Activated CD4-positive, alpha-beta memory T cell treated with anti-CD3 and anti-CD28 coated beads, Interleukin-2, amount 10 ng/mL, durations not matched to agents 7 days and 5 days (primary cell): ENCODE measurements at places on chromosomes 1 and 21.

DNA sequence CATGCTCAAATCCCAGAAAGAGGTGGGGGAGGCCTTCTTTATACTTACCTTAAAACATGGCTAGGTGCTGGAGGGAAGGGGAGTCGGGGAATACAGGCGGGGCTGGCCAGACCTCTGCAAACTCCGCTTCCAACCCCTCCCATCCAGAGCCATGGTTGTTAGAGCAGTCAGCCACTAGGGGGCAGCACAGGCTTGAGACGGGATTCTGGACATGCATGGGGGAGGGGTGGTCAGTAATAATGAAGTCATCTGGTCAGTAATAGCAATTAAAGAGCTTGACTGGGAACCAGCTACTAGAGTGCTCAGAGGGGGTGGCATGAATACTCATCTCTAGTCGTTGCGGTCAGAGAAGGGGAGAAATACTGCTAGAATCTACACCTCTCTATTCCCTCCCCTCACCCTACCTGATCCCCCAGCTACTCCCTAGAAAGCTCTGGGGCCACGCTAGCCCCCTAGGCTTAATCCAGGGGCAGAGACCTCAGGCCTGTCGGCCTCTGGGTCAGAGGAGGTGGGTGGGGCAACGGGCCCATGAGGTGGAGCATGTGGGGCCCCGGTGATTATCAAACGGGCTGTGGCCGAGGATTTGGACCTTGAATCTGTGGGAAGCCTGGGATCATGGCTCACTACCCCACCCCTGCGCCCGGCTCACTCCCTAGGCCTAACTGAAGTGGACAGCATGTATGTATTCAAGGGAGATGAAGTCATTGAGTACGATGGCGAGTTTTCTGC lies 2.9 kb downstream of the CASQ1 start:
- DNase-seq, result peak; percentile 81

DNA sequence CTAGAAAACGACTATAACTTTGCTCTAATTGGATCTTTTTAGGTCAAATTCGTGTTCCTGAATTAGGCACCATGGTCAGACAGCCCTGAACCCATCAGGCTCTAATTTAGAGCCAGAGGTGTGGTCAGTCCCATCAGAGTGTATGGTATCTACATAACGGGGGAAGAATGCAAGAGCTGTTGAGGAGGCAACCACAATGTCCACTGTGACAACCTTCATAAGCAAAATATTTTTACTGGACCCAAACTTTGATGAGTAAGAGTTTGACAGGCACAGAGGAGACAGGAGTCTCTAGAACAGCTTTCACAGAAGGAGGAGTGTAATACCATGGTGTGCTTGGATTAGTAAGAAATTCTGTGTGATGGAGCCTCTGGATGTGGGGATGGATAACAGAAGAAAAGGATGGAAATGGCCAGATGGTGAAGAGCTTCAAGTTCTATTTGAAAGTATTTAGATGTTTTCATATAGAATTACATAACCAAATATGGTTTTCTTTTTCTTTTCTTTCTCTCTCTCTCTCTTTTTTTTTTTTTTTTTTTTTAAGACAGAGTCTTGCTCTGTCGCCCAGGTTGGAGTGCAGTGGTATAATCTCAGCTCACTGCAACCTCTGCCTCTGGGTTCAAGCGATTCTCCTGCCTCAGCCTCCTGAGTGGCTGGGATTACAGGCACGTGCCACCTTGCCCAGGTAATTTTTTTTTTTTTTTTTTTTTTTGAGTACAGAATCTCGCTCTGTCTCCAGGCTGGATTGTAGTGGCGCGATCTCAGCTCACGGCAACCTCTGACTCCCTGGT lies 24.9 kb downstream of the UBE2U start:
- no peak for DNase-seq

DNA sequence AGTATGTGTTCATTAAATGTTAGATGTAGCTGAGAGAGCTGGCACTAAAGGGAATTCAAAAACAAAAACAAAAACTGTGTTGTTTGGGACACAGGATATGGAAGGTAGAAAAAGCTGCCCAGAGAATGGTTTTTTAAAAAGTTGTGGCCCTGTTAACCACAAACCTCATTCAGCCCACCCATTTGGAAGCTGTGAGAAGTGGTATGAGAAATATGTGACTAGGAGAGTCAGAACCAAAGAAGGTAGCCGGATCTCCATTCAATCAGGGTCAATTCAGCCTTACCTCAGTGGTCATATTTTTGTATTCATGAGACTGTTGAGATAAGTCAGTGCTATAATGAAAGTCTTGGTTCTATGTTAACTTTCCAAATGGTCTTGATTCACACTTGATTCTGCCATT lies 29.8 kb upstream of the CACYBP start:
- peak; percentile 43 for DNase-seq

GRCh38 chr1:108708691-108709660 lies 3.7 kb upstream of the FNDC7 start:
- peak; percentile 70 for DNase-seq

DNA sequence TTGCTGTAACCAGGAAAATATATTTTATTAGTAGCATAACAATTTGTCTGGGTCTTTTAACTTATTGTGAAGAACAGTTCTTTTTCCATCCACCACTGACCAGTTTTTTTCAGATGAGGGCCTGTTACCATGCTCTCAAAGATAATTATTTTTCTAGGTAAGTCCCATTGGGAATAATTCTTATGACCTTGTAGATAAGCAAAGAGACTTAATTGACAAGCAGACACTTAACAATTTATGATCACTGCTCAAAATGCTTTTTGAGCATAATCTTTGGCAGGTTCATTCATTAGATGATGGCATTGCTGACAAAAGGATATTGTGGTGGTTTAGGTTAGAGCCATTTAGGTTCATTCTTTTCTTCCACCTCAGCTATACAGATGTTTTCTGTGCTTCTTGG lies 6.6 kb downstream of the SNX27 start:
- no peak for DNase-seq

GRCh38 chr21:34307991-34308532 lies 55.7 kb upstream of the KCNE2 start:
- DNase-seq, result no peak

DNA sequence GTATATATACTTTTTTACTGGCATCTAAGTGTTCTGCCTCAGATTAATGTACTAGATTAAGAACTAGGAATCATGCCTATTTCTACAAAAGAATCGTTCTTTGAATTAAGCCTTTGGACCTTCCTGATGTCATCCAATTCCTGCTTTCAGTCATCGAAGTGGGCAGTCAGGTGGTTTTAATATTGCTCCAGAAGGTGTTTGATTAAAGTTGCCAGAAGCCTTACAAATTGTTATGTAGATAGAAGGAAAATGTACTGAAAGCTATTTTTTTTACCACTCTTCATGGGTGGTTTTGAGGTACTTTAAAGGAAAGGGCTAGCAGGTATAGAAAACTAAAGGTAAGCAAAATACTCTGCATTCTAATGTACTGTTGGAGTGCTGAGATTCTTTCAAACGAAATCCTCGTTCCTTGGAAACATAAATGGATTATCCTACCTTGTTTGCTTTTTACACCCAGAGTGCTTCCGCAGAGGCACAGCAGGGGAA lies 716 bp downstream of the CTBS start:
- no peak for DNase-seq

DNA sequence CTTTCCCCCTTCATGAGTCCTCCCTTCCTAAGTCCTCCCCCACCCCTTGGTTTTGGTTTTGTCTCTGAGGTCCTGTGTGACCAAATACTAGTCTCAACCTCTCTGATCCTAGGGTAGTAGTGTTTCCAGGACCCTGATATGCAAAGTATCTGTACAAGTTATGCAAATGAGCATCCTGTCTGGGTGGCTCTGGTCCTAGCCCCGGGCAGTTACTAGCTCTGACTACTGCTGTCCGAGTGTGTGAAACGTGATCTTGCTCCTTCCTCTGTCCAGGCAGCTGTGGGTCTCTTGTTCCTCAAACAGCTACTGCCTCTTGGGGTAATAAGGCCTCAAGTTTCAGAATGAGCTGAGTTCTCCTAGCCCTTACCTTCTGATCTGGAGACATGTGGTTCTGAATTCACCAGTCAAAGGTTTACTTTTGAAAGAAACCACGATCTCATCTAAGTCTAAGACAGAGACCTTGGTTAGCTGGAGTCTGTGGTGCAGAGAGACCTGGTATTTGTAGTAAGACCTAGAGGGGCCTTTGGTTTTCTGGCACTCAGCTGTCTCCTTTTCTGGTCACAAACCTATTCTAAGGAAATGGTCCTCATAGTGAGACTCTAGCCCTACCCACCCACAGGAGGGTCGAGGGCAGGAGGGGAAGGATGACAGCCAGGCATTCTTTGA lies 31.0 kb upstream of the IL19 start:
- DNase-seq, result peak; percentile 44

- no peak for DNase-seq
Measured at GRCh38 chr1:204359474-204360255, at the start of gene PLEKHA6. TSS of gene PLEKHA6 (minus strand) at chr1:204359929. CDS start at chr1:204273727, 86,202 bp downstream.

GRCh38 chr1:8025671-8026144 lies 401 bp downstream of the ERRFI1 start:
- DNase-seq, result no peak

GRCh38 chr21:43958364-43959158 lies 53.5 kb upstream of the TRAPPC10 start:
- DNase-seq, result peak; percentile 33

DNA sequence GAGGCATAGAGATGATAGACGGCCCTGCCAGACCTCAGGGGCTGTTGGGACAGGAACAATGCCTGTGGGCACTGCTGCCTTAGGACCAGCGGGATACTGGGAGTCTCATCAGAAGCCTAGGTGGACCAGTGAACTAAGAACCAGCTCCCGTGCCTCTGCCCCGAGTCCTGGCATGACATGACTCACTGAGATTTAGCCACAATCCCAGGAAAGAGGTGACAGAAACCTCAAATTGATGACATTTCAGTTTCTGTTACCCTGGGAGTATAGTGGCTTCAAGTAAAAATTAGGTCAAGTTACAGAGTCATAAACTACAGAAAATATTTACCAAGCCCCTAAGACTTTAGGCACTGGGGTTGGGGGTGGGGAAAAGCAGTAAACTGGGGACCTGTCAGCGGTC lies 74.6 kb upstream of the GADD45A start:
- DNase-seq, result no peak

DNA sequence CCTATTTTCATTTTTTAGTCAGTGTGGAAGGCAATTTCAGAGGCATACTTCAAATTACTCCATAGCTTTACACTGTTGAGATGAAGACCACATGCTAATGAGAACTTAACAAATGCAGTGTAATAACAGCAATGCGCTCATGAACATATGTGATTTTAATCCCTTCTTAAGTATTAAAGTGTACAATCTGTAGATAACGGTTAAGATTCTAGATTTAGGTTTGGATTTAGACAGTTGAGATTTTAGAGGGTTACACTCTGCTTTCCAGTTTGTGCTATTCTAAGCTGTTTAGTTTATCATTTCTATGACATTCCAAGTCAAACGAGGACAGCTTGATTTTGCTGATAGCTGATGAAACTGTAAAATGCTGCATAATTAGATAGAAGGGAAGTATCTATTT lies 257.8 kb upstream of the CHRM3 start:
- DNase-seq, result no peak

- no peak for DNase-seq
Measured at GRCh38 chr1:148290881-148291280, 138.8 kb upstream of the NBPF11 start.

DNA sequence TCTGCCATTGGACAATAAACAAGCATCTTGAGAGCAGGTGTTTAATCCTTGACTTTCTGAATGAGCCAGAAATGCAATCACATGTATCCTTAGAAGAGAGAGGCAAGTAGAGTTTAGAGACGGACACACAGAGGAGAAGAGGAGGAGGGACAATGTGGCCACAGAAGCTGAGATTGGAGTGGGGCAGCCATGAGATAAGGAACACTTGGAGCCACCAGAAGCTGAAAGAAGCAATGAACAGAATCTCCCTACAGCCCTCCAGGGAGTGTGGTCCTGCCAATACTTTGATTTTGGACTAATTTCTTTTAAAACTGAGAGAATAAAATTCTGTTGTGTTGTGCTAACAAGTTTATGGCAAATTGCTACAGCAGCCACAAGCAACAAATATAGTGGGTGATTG lies 141.0 kb downstream of the ATP6V1G3 start:
- no peak for DNase-seq

GRCh38 chr1:107702946-107703571 lies 261.9 kb downstream of the VAV3 start:
- DNase-seq, result no peak

DNA sequence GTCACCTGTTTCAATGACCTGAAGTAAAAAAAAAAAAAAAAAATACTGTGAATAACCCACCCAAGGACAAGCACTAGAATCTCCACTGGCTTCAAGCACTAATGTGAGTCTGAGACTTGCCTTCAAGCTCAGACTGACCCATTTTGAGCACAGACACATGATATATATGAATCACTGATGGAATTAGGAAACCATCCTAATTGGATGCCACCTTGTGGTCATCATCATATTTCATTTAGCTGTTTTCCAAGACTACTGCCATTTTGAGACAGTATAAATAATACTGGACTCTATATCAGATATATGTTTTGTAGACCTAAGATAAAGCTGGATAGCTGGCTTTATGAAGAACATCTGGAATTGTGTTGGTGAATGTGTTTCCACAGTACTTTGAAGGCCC lies 1232.0 kb downstream of the KCNT2 start:
- no peak for DNase-seq

DNA sequence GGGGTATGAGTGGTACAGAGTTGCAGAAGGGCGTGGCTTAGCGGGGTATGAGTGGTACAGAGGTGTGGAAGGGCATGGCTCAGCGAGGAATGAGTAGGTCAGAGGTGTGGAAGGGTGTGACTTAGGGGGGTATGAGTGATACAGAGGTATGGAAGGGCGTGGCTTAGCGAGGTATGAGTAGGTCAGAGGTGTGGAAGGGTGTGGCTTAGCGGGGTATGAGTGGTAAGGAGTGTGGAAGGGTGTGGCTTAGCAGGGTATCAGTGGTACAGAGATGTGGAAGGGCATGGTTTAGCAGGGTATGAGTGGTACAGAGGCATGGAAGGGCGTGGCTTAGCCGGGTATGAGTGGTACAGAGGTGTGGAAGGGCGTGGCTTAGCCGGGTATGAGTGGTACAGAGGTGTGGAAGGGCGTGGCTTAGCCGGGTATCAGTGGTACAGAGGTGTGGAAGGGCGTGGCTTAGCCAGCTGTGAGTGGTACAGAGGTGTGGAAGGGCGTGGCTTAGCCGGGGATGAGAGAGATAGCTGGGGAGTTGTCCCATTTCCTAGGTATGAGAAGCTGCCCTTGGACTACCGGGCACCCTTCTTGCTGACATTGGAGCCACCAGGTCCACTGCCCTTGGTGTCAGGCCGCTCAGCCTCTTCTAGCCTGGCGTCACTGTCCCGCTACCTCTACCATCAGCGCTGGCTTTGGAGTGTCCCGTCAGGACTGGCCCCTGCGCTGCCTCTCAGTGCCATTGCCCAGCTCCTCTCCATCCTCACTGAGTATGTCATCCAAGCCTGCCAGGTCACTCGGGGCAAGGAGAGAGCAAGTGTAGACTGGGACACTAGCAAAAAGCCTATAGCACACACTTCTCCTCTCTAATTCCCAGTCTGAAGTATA lies 29.8 kb downstream of the HYI start:
- DNase-seq, result no peak

GRCh38 chr1:185823467-185823866 lies 89.3 kb downstream of the HMCN1 start:
- no peak for DNase-seq

DNA sequence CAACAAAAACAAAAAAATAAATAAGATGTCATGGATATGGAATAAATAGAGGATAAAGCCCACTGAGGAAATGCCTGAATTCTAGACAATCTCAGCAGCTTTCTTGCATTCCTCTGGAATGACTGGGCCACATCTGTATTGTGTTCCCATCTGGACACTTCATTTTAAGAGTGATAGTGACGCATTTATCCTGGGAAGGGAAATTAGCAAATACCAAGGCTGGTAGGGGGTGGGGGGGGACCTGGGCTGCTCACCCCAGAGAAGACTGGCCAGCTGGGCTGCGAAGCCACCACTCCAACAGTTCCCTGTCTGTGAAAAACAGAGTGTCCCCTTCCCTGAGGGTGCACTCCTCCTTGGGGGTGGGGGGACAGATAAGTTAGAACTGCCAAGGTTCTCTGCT lies 106.3 kb downstream of the HIVEP3 start:
- DNase-seq, result no peak
